ENCODE measurements at places on chromosomes 12 and 14. TPM values are rescaled to one million over a fixed set of nuclear protein-coding genes. Genes with fewer than 3 reads are reported as not detected.

PIGH gene
- 20.3 TPM for total RNA-seq

GPR137C gene
- not detected for total RNA-seq

PLEKHH1 gene
- total RNA-seq = 4.5 TPM

PLXNC1 gene
- 0.07 TPM for total RNA-seq

CLEC1B gene
- not detected for total RNA-seq

MMP19 gene
- 0.13 TPM for total RNA-seq

TMEM253 gene
- total RNA-seq = 0.52 TPM

MVK gene
- total RNA-seq = 7.5 TPM

FBLN5 gene
- 2.5 TPM for total RNA-seq

ADAM21 gene
- not detected for total RNA-seq

PRB2 gene
- not detected for total RNA-seq

RASSF9 gene
- total RNA-seq = 0.46 TPM

PZP gene
- total RNA-seq = not detected

CD163 gene
- total RNA-seq = not detected

RNASE3 gene
- not detected for total RNA-seq

WSCD2 gene
- not detected for total RNA-seq

FGD4 gene
- total RNA-seq = 1.5 TPM
